ENCODE measurements at places on chromosomes 4 and X.

DNA sequence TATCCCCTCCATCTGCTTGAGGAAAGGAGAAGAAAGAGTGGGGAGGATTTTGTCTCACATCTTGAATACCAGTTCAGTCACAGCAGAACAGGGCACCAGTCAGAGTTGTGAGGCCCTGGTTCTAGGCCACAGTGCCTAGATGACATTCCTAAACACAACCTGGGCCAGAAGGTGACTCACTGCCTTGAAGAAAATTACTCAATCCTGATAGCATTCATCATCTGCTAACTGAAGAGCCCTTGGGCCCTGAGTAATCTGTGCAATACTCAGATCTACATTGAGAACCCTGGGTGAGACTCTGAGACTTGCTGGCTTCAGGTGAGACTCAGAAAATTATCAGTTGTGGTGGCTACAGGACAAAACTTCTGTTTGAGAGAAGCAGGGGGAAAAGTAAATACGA lies 20.5 kb upstream of the PRR32 start:
- no peak for DNase-seq

DNA sequence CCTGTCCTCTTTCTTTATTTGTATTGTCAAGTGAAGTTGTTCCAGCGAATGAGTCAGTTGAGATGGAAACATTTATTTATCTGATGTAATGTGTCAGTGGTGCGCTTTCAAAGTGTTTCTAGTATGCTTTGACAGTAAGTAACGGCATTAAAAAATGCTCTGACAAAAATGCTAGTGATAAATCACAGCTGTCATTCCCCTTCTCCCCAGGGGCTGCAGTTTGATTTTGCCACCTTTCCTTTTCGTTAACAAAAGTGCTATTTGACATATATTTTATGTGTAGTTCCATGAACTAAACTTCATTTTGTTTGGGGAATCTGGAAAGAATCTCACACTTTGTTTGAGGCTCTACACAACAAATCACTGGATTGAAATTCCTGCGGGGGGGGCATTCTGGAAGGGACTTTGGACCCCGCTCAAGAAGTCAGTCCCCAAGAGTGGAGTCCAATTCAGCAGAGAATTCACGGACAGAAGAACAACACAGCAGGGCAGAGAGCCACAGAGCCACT lies 7.6 kb upstream of the TBC1D19 start:
- DNase-seq: no peak

GRCh38 chr4:140088323-140088967 lies 65.5 kb downstream of the MAML3 start:
- DNase-seq: no peak

DNA sequence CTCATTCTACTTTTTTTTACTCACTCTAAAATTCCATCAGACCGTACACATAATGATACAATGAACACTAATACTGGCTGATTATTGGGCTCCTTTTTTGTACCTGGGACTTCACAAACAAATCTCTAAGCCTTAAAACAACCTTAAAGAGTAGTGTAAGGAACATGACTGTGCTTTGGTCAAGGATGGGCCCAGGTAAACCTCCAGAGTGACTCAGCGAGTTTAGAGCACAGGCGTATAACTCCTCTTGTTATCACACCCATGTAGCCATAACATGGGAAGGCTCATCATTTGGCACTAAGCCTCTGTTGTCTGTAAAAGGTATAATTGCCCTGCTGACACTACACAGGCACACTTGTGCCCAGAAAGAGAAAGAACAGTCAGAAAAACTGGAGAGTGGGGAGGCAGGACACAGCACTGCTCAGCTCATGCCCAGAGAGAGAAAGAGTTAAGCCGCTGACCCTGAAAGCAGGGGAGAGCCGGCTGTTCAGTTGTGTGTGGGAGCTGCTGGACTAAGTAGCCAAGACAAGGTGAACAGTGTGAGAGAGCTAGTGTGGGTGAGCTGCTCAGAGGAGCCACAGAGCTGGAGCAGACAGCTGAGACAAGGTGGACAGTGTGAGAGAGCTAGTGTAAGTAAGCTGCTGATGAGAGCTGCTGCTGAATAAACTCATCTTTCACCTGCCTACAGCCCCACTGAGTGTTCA lies 319.6 kb upstream of the BMP3 start:
- DNase-seq: no peak
